Heart right ventricle (tissue), 16 donors: ENCODE measurements at places on chromosomes 4 and X. TPM values are rescaled to one million over a fixed set of nuclear protein-coding genes. Genes with fewer than 3 reads are reported as not detected.

The RHOH gene
- 0.36 TPM for total RNA-seq

- peaks cover 4% of the 10 kb centered on the region for H3K4me1 ChIP-seq
- no peaks in the 10 kb centered on the region for H3K36me3 ChIP-seq
- DNase-seq, result no peak
Observed at GRCh38 chrX:87518504-87518903, 902 bp downstream of the KLHL4 start.

GRCh38 chr4:38620065-38620464 is 43.9 kb upstream of the KLF3 start:
- H3K27me3 ChIP-seq, result no peaks in the 10 kb centered on the region
- H3K36me3 ChIP-seq, result no peaks in the 10 kb centered on the region
- DNase-seq, result no peak
- no peaks in the 10 kb centered on the region for H3K4me1 ChIP-seq
- no peak overlapping the region for H3K27ac ChIP-seq

- no peaks in the 10 kb centered on the region for H3K4me1 ChIP-seq
- H3K4me3 ChIP-seq, result no peak overlapping the region
- H3K27me3 ChIP-seq, result no peaks in the 10 kb centered on the region
- no peaks in the 10 kb centered on the region for H3K36me3 ChIP-seq
Observed at GRCh38 chr4:21775703-21776102, 172.9 kb downstream of the KCNIP4 start.

The RAP1GDS1 gene
- total RNA-seq, result 14.0 TPM

- H3K36me3 ChIP-seq, result no peaks in the 10 kb centered on the region
- no peak for DNase-seq
- no peak overlapping the region for H3K4me3 ChIP-seq
- no peak overlapping the region for H3K27ac ChIP-seq
- H3K4me1 ChIP-seq, result peaks cover 24% of the 10 kb centered on the region
Observed at GRCh38 chr4:41366911-41367517, 110.3 kb downstream of the UCHL1 start.

DNA sequence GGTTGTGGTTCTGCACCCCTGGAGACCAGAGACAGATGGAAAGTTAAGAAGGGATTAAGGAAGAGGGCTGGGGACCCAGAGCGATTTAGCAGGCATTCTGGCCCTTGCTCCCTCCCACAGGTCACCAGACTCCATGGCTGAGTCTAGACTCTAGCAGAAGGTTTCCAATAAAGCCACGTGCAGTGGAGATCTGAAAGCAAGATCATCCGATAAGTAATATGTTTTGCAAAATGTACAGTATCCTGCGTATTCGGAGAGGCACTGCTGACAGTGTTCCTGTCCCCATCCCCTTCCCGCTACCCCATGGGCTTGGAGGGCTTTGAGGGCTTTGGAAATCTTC is 531 bp upstream of the GPRIN3 start:
- no peaks in the 10 kb centered on the region for H3K36me3 ChIP-seq
- H3K27ac ChIP-seq, result peak overlapping the region; percentile 74
- DNase-seq, result no peak
- peak overlapping the region; percentile 87 for H3K4me3 ChIP-seq
- peaks cover 41% of the 10 kb centered on the region for H3K4me1 ChIP-seq

The MSMO1 gene
- 8.3 TPM for total RNA-seq

GRCh38 chrX:13834355-13834754 is 17.5 kb upstream of the GPM6B start:
- no peaks in the 10 kb centered on the region for H3K4me1 ChIP-seq
- no peaks in the 10 kb centered on the region for H3K27me3 ChIP-seq
- no peaks in the 10 kb centered on the region for H3K36me3 ChIP-seq
- DNase-seq, result no peak

GRCh38 chrX:49840679-49841078 is 11.6 kb downstream of the PAGE4 start:
- DNase-seq, result peak; percentile 41
- H3K4me1 ChIP-seq, result no peaks in the 10 kb centered on the region
- no peak overlapping the region for H3K27ac ChIP-seq
- no peaks in the 10 kb centered on the region for H3K27me3 ChIP-seq
- no peak overlapping the region for H3K4me3 ChIP-seq

GRCh38 chrX:3699821-3700381 is 13.5 kb downstream of the PRKX start:
- no peaks in the 10 kb centered on the region for H3K36me3 ChIP-seq
- H3K4me3 ChIP-seq, result peak overlapping the region; percentile 40
- peaks cover 9% of the 10 kb centered on the region for H3K4me1 ChIP-seq

DNA sequence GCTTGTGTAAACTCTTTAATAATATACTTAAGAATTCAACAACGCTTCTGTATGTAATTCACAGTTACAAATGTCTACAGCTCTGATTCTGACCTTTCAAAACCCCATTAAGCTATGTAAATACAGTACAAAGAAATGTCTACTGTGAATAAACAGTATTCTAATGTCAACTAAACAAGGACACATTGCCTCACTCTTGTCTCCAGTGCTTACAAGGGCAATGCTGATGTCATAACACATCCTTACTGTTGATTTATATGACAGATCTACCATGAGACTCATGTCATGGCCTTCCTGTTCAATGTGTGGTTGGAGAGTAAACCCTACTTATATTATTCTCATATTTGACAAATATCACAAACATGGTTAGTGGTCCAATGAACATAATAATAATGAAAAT is 256.1 kb upstream of the ADGRL3 start:
- H3K4me1 ChIP-seq, result no peaks in the 10 kb centered on the region
- H3K27ac ChIP-seq, result no peak overlapping the region

- DNase-seq, result no peak
- no peaks in the 10 kb centered on the region for H3K4me1 ChIP-seq
- no peak overlapping the region for H3K4me3 ChIP-seq
- H3K27me3 ChIP-seq, result no peaks in the 10 kb centered on the region
- H3K36me3 ChIP-seq, result no peaks in the 10 kb centered on the region
Observed at GRCh38 chr4:165191814-165192499, 15.4 kb upstream of the KLHL2 start.

The SLC2A9 gene
- total RNA-seq, result 8.3 TPM

The MANBA gene
- 26.1 TPM for total RNA-seq

- H3K4me3 ChIP-seq, result no peak overlapping the region
- no peaks in the 10 kb centered on the region for H3K27me3 ChIP-seq
Observed at GRCh38 chr4:147981305-147981704, 249.4 kb downstream of the ARHGAP10 start.

- no peak for DNase-seq
- no peak overlapping the region for H3K4me3 ChIP-seq
- no peaks in the 10 kb centered on the region for H3K4me1 ChIP-seq
- H3K27me3 ChIP-seq, result no peaks in the 10 kb centered on the region
- H3K36me3 ChIP-seq, result no peaks in the 10 kb centered on the region
Observed at GRCh38 chrX:100440006-100440405, 29.9 kb upstream of the PCDH19 start.
